Heart right ventricle (tissue), 16 donors: ENCODE measurements at places on chromosomes 2 and 18. TPM values are rescaled to one million over a fixed set of nuclear protein-coding genes. Genes with fewer than 3 reads are reported as not detected.

DNA sequence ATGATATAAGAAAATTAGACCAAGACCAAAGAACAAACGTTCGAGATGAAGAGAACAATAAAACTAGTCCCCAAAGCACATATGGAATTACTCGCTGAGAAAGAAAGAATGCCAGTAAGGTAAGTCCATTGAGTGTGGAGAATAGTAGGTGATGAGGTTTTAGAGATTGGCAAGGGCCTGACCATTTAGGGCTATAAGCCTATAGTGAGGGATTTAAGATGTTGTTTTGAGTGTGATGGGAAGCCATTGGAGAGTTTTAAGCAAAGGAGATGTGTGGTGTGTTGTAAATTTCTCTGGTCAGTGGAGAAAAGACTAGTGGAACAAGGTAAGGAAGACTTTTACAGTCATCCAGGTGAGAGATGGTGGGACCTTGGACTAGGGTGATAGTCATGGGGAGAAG is 151.1 kb downstream of the MCFD2 start:
- no peaks in the 10 kb centered on the region for H3K4me1 ChIP-seq
- no peak overlapping the region for H3K4me3 ChIP-seq
- no peak overlapping the region for H3K27ac ChIP-seq
- peaks cover 7% of the 10 kb centered on the region for H3K36me3 ChIP-seq
- no peak for DNase-seq

- no peak overlapping the region for H3K27ac ChIP-seq
- no peaks in the 10 kb centered on the region for H3K36me3 ChIP-seq
- no peak for DNase-seq
- H3K27me3 ChIP-seq, result no peaks in the 10 kb centered on the region
These were observed 36.8 kb downstream of the GPC1 start for GRCh38 chr2:240472078-240472790.

DNA sequence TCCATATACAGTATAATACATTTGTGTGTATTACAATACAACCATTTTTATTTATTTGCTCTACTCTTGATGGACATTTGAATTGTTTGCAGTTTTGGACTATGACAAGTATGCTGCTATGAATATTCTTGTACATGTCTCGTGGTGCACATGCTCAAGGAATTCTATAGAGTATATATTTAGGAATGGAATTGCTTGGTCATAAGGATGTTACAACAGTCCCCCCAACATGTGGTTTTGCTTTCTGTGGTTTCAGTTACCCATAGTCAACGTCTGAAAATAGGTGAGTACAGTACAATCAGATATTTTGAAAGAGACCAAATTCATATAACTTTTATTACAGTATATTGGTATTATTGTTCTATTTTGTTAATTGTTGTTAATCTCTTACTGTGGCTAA is 24.1 kb upstream of the PLEKHM3 start:
- no peaks in the 10 kb centered on the region for H3K36me3 ChIP-seq
- no peak for DNase-seq
- H3K4me3 ChIP-seq, result no peak overlapping the region
- H3K27me3 ChIP-seq, result peaks cover 4% of the 10 kb centered on the region
- no peaks in the 10 kb centered on the region for H3K4me1 ChIP-seq

DNA sequence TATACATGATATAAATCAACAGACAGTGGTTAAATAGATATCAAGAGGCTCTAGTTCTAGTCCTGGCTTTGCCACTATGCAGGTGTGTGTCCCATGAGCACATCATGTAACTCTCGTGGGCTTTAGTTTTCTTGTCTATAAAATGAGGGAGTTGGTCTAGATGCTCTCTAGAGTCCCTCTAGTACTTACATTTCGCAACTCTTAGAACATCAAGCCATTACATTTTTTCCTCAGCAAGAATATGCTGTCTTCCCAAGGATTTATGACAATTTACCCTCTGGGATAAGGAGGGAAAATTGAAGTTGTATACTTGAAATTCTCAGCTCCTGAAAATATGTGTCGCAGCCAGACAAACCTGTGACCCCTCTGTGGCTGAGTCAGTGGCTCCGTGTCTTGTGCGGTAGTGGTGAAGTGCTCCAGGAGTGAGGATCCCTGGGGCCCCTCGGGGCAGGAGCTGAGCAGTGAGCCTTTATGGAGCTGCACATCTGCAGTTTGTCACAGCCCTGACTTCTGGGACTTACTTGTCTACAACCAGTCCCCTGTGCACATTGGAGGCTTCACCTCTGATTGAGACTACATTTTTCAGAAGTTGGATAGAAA is 6.8 kb downstream of the PKP4 start:
- DNase-seq, result no peak
- peaks cover 49% of the 10 kb centered on the region for H3K4me1 ChIP-seq
- H3K27me3 ChIP-seq, result no peaks in the 10 kb centered on the region

DNA sequence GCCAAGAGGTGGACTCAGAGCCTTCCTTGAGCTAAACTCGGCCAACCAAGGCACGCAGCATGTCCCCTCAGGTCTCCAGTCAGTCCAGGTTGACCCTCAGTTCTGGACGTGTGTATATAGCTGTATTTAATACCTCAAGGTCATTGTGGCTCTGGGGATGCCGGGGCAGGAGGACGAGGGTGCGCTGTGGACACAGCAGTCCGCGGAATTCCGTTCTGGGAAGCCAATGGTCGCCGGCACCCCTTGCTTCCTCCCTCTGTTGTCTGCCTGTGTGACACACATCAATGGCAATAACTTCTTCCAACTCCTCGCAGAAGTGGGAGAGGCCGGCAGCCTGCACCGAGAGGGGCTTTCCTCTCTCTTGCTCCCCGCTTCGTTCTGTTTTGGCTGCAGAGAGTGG is 27.7 kb downstream of the LBH start:
- H3K36me3 ChIP-seq, result no peaks in the 10 kb centered on the region
- no peak for DNase-seq
- peaks cover 36% of the 10 kb centered on the region for H3K4me1 ChIP-seq
- no peak overlapping the region for H3K27ac ChIP-seq
- H3K27me3 ChIP-seq, result no peaks in the 10 kb centered on the region

DNA sequence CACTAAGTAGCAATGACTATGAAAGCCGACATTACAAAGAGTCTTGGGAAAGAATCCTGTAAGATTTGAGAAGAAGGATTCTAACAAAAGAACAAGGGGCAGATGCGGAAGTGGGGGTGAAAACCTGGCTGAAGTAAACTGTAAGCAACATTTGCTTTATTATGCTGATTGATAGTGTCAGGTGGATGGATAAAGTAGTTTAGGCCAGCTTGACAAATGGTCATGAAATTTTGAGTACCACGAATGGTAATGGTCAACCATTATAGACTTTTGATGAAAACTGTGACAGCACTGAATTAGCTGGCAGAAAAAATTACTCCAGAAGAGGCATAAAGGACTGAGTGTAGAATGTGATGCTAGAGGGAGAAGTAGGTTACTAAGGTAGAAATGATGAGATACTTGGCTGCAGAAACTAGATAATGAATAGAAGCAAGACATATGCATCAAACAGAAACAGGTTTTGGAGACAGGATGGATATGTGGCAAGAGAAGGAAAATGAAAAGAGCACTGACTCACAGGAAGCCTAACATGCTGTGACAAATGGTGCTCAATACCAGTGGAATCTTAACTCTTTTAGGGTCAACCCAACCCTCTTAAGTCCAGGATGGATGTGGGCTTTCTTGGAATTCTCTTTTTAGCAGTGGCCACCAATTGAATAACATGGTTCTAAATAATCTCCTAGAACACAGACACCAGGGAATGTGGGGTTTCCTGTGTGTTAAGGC is 6.8 kb downstream of the THUMPD2 start:
- H3K36me3 ChIP-seq, result no peaks in the 10 kb centered on the region
- H3K4me3 ChIP-seq, result no peak overlapping the region
- no peak for DNase-seq
- peaks cover 50% of the 10 kb centered on the region for H3K4me1 ChIP-seq

DNA sequence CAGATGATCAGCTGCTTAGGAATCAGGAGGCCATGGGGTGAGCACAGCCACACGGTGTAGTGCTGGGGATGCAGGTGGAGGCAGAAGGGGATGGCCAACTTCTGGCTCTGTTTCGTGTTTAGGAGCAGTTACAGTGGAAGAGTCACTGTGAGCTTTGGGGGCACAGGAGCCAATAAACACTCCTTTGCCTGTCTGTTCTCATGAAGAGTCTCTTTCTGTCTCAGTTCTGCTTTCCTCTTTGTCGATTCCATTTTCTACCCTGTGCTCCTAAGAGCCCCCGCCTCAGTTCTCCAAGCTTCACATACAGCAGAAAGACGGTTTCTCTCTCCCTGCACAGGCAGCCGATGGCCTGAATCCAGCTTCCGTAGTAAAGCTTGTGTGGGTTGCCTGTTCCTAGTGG is 21.0 kb upstream of the RRM2 start:
- no peak for DNase-seq
- H3K4me1 ChIP-seq, result peaks cover 6% of the 10 kb centered on the region
- no peak overlapping the region for H3K4me3 ChIP-seq
- no peaks in the 10 kb centered on the region for H3K27me3 ChIP-seq

Gene ACMSD
- not detected for total RNA-seq

Gene UGT1A4
- total RNA-seq, result not detected

Gene ZNF385B
- total RNA-seq, result 2.8 TPM
